ENCODE measurements at places on chromosomes 12 and 14.
A peak's percentile ranks its signal among the peaks of the same experiment; 100 is the strongest.

DNA sequence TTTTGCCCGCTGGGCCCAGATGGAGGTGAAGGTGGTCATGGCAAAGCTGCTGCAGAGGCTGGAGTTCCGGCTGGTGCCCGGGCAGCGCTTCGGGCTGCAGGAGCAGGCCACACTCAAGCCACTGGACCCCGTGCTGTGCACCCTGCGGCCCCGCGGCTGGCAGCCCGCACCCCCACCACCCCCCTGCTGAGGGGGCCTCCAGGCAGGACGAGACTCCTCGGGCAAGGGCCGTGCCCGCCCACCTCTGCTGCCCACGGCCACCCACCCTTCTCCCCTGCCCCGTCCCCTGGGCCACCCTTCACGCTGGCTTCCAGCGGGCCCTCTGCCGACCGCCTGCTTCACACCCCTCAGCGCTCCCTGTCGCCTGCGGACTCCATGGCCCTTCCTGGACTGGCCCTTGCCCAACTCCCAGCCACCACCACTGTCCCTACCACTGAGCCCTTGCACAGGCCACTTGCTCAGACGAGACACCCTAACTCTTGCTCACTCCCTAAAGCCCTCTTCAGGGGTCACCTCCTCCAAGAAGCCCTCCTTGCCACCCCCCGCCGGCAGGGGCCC, 42.5 kb downstream of the CYP46A1 start:
- DNase-seq: no peak

- peak; percentile 22 for DNase-seq
These were observed 45.5 kb downstream of the ACSM4 start for GRCh38 chr12:7349418-7349817.

GRCh38 chr12:58608711-58609110, 311.6 kb downstream of the LRIG3 start:
- no peak for DNase-seq

DNA sequence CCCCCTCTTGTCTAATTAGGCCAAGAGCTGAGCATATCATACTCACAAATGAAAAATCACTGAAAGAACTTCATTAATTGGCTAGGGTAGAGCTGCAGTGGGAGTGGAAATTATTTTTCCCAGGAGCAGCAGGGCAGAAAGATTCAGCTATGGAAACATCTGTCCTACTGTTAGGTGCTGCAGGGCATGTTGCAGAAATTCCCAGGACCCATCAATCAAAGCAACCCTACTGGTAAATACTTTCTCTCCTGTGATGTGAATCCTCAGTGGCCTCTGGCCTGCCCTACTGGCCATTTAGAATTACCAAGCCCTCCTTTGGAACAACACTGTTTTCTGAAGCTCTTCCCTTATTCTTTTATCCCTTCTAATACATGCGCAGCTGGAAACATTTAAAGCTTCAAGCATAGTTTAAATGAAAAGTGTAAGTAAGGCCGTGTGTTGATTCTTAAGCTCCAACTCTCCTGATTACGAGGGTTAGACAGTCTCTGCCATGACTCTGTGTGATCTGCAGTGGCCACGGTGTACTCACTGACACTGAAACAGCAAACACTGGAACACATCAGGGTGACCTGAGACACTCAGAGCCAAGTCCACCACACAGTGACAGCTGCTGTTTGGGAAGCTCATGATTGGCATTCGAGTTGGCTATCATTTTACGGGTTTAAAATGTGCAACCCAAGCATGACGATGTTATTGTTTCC, 62.6 kb upstream of the TMCC3 start:
- DNase-seq: no peak

DNA sequence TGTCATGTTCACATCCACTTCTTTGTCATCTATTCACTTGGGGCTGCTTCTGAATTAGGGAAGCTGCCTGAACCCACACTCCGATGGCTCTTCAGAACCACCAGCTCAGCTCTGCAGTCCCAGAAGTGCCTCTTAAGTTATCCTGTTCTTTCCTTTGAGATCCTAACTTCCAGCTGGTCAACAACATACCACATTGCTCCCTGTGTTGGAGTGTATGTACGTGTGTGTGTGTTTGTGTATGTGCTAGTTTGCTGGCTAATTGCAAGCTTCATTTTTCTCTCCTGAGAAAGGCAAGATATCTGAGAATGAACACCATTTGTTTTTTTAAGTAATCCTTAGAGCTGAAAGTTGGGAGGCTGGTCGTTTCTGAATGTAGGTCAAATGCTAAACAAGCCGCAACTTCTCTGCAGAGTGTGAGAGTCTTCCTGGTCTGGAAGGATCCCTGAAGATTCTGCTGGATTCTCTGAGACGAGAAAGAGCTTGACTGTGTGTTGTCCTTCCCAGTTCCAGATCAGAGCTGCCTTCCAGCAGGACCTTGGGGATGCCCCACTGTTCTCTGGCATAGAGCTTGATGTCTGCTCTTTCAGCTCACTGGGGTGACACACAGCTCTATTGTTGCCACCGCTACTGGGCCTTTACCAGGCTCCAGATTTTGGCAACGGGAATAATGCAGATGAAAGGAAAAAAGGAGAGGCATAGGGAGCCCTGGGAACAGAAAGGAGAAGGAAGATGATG, 839 bp downstream of the GSG1 start:
- DNase-seq: no peak

DNA sequence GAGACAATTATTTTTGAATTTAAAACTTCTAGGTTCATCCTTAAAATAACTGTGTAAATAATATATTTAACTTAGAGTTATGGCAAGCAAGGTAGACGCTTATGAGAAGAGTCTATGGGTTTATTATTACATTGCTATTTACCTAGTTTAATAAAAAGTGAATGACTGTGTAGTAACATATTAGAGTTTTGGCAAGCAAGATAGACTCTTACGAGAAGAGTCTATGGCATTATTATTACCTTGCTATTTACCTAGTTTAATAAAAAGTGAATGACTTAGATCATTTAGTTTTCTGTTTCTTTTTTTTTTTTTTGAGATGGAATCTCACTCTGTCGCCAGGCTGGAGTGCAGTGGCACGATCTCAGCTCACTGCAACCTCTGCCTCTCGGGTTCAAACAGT, 3.8 kb downstream of the RNF34 start:
- no peak for DNase-seq

DNA sequence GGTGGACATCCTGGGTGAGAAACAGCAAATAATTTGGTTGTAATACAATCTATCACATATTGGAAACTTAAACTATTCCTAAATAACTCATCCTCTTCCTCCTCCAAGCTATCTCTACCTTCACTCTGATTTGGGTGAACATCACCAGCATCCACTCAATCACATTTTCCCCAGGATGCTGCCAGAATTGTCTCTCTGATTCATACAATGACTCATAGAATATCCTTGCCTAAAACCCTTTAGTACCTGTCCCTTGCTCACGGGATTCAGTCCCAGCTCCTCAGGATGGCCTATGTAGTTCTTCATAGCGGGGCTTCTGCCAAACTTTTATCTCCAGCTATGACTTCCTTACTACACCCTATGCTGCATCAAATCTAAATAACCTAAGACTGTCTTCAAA, 146.8 kb downstream of the EMP1 start:
- DNase-seq: no peak

- no peak for DNase-seq
These were observed 739 bp upstream of the USP44 start for GRCh38 chr12:95551913-95552516.

GRCh38 chr14:30569216-30569902, 10.4 kb downstream of the G2E3 start:
- DNase-seq: no peak

GRCh38 chr14:60710494-60710893, 13.7 kb downstream of the SIX4 start:
- DNase-seq: no peak

GRCh38 chr12:80860206-80860605, 77.5 kb downstream of the LIN7A start:
- DNase-seq: no peak

DNA sequence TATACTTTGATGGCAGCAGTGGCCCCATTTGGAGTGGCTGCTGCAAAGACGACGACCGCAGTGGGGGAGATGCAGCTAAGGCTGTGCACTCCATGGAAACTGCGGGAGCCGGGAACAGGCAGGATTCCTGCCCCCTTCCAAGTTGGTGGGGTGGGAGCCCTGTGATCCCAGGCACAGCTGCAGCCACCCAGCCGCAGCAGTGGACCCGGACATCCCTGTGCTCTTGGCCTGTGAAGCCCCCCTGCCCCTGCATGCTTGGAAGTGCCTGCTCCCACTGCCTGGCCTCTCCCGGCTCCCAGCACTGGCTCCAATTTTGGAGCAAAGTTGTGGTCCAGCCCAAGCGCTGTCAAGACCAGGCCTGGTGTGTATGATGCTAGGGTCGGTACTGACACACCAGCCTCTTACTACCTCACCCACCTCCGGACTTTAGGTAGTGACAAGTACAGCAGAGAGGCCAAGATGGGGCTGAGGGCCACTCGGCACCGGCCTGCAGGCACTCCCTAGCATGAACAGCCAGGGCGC, 502.8 kb upstream of the RPL10L start:
- peak; percentile 45 for DNase-seq

GRCh38 chr12:58920102-58920960, at the start of gene LRIG3:
Gene LRIG3, minus strand, starts transcription at chr12:58920504. Its CDS starts 269 bp downstream, at chr12:58920235.
- peak; percentile 92 for DNase-seq

GRCh38 chr12:124835656-124836410, 27.8 kb downstream of the SCARB1 start:
- peak; percentile 27 for DNase-seq

- no peak for DNase-seq
These were observed 260.1 kb downstream of the C12orf75 start for GRCh38 chr12:105590571-105590970.

DNA sequence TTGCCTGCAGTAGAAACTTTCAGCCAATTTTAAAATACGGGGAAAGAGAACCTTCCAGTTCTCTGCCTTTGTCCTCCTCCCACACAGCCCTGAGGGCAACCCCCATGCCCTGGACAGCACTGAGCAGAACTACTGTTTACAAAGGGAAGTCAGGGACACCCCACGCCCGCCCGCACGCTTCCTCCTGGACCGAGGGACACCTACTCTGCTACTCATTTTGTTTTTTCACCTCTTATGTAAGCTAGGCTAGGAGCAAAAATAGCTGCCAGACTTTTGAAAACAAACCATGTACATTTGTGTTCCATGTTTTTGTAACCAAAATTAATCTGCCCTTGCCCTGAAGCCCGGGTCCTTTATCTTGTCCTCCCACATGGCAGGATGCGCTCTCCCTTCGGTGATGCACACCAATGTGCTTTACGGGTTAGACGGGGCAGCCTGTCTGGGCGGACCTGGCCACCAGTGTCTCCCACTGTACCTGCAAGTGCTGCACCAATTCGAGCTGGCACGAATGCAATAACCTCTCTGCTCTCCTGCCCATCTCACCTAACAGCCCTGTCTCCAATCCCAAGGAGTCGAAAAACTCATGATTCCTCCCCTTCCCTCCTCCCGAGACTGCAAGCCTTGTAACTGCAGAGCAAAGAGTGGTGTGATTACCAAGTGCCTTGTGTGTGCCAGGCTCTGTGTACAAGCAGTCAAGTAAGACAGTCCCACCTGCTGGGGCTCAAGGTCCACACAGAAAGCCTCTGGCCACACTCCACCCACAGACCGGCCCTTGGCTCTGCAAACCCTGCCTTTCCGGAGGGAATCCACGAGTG, 85.2 kb downstream of the CCDC88C start:
- DNase-seq: peak; percentile 86

GRCh38 chr14:98704441-98704840, 567.6 kb downstream of the BCL11B start:
- DNase-seq: no peak

GRCh38 chr12:20127413-20127812, 240.9 kb upstream of the PDE3A start:
- DNase-seq: no peak

- no peak for DNase-seq
These were observed 15.7 kb downstream of the OR10P1 start for GRCh38 chr12:55652352-55652751.

- DNase-seq: peak; percentile 43
These were observed 318.8 kb upstream of the FKBP4 start for GRCh38 chr12:2475984-2476383.

DNA sequence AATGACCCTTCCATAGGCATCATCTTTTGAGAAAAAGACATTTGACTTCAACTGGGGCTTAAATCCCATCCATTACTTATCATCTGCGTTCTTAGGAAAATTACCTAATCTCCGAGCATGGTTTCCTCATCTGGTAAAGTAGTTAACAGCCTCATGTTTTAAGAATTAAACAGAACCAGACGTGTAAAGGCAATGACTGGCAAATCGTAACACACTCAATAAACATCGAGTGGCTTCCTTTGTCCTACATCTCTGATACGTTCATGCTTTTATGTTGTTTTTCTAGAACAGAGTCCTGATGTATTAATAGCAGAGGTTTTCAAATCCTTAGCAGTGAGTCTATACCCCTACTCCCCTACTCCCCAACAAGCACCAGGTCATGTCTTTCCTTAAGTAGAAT, 189.7 kb upstream of the RGS6 start:
- no peak for DNase-seq

DNA sequence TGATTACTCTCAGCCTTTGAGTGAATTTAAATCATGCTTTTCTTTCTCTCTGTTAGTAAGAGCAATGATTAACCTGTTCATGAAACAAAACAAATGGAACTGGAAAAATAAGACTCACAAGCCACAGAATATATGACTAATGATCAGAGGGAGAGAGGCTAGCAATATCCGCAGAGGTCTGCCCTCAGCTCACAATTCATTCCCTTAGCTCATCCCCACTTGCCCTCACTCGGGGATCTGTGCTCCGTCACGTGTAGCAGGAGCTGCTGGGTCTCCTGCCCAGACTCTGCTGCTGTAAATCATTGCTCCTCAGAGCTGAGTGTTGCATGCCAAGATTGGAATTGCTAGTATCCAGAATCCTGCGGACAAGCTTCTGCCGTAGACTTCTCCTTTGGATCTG, 53.1 kb upstream of the GNG2 start:
- no peak for DNase-seq

DNA sequence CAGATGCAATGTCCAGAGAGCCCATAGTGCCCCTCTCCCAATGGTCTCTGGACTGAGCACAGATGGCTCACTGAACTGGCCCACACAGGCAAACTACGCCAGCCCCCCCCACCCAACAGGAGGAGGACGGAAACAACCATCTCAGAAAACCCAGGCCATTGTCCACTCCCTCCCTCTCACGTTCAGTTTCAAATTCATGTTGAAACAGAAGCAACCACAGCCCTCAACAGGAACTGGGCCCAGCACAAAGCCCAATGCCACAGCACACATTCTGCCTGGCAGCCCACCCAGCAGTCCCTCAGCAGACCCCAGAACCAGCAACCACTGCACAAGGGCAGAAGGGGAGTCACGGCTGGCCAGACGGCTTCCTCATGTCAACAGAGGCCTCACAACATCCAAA, 10.6 kb downstream of the CCDC88C start:
- no peak for DNase-seq

DNA sequence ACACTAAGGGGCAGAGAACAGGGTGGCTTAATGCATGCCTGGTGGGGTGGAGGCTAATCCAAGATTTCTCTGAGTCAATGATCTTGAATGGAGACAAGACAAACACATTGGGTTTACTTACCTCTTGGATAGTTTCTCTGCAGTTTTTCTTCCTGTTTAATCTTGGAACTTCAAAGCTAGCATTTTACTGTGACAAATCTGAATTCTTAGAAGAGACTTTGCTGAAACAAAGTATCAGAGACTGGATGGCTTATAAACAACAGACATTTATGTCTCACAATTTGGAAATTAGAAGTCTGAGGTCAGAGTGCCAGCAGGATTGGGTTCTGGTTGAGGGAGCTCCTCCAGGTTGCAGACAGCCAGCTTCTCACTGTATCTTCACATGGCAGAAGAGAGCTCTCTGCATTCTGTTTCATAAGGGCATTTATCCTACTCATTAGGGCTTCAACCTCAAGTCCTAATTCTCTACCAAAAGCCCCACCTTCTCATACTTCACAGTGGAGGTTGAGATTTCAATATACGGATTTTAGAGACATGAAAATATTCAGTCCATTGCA, 921.8 kb downstream of the VRK1 start:
- DNase-seq: no peak
